ENCODE measurements at places on chromosomes 5 and 9. TPM values are rescaled to one million over a fixed set of nuclear protein-coding genes. Genes with fewer than 3 reads are reported as not detected.

DNA sequence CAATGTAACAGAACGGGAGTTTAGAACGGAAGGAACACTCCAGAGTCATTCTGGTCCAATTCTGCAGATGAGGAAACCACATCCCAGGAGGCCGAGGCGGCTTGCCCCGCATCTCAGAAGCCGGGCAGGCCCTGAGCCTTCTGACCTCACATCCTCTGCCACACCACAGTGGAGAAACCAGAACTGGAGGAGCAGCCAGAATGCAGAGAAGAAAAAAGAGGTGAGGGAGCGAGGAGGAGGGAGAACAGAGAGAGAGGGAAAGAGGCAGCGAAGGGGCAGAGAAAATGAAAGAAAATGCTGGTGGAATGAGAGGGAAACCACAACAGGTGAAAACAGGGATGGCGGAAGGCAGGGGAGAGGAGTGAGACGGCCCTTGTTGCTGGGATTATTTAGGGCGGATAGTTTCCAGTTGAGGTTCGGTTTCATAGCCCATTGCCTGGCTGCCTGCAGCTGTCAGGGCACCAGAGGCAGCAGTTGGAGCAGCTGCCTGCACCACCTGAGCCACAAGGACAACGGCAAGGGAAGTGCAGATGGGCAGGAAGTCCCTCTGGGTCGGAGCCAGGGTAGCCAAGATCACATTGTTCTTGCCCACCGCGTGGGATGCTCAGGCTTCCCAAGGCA is at the start of gene HMHB1:
HMHB1 (plus strand) TSS at position 77 of the 621 bp plus-strand sequence.
- DNase-seq, result no peak

The GADD45G gene
- 9.5 TPM for total RNA-seq

DNA sequence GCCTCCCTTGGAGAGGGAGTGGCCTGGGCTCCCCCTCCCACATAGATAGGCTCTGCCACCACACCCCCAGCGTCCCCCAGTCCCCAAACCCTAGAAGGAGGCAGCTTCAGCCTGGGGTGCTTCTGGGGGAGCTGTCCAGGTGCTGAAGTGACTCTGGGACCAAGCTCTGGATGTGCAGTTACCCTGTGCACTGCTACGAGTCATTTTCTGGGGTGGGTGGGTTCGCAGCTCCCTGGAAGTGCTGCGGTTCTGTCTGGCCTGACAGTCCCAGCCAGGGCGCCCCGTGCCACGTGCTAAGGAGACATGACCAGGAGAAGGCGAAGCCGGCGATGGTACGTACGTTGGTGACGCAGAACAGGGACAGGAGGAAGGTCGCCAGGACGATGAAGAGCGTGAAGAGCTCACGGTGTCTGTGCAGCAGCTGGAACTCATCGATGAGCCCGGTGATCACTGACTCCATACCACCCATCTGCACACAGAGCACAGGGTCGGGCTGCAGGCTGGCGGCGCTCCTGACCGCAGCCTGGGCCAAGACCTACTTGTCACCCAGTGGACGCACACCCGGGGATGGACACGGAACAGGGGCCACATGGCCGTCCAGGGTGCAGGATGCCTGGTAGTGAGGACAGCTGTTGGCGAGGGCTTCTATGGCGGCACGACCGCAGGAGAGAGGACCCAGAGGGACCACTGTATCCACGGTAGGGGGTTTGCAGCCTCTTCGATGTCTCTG is 35.7 kb downstream of the SLC6A3 start:
- DNase-seq, result peak; percentile 52

- DNase-seq, result no peak
Observed at GRCh38 chr9:96305171-96305570, 3.2 kb upstream of the HSD17B3 start.

DNA sequence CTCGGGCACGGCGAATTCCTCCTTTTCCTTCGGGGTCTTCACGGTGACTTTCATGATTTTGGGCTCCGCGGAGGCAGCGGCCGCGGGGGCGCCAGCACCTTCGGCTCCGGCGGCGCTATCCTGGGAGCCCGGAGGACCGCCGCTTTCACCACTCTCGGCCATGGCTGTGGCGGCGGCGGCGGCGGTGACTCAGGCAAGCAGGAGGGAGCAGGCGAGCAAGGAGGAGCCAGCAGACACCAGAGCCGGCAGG is 315 bp downstream of the UBQLN1 start:
- no peak for DNase-seq

- DNase-seq, result no peak
Observed at GRCh38 chr5:146622391-146622790, 106.4 kb upstream of the GPR151 start.

The ANKRD55 gene
- total RNA-seq, result not detected

GRCh38 chr9:127676638-127677037 is 30.1 kb upstream of the CFAP157 start:
- no peak for DNase-seq

GRCh38 chr9:101354143-101354764 is 30.6 kb downstream of the BAAT start:
- DNase-seq, result no peak

DNA sequence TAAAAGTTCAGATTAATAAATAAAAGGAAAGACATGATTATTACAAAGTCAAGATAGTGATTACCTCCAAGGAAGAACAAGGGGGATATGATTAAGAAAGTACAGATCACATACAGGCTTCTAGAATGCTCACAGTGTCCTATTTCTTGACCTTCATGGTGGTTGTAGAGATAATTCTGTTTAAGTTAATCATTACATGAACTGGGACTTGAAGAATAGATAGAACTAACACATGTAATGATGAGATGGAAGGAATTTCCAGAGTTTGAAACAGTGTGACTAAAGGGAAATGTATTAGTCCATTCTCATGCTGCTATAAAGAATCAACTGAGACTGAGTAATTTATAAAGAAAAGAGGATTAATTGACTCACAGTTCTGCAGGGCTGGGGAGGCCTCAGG is 72.7 kb downstream of the LURAP1L start:
- DNase-seq, result no peak

GRCh38 chr5:59562756-59563389 is 330.7 kb downstream of the PDE4D start:
- peak; percentile 5 for DNase-seq

DNA sequence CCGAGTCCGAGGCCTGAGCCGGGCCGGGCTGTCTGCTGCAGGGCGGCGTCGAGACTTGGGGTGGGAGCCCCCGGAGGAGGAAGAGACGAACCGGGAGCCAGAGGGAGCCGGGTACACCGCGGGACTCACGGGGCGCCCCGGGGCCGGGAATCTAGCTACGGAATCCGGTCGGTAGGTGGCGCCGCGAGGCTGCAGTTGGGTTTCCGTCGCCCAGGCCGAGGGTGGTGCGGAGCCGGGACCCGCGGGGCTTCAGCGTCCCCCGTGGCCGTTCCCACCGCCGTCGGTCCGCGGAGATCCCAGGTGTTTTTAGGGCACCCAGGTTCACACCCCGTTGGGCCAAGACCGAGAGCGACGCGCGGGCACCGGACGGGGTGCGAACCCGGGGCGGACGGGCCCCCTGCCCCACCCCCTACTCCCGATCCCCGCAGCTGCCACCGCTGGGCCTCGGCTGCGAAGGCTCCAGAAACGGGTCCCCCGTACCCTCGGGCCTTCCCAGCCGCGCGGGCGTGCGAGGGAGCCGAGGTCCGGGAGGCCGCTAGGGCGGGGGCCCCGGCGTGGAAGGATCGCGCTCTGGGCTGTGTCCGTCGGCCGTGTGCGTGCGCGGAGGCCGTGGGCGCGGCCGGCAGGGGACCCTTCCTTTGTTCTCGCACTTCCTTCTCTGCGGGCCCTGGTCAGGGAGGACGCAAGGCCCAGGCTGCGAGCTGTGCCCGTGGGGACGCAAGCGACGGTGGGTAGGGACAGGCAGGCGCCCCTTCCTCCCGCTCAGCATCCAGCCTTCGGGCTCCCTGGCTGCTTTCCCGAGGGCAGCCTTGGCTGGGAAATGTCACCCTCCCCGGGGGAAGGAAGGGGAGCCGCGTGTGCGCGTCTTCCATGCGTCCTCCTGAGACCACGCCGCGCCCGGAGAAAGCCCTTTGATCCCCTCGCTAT is 146.6 kb downstream of the GAPVD1 start:
- peak; percentile 60 for DNase-seq

GRCh38 chr9:104177003-104177611 is 83.0 kb downstream of the SMC2 start:
- DNase-seq, result peak; percentile 4

DNA sequence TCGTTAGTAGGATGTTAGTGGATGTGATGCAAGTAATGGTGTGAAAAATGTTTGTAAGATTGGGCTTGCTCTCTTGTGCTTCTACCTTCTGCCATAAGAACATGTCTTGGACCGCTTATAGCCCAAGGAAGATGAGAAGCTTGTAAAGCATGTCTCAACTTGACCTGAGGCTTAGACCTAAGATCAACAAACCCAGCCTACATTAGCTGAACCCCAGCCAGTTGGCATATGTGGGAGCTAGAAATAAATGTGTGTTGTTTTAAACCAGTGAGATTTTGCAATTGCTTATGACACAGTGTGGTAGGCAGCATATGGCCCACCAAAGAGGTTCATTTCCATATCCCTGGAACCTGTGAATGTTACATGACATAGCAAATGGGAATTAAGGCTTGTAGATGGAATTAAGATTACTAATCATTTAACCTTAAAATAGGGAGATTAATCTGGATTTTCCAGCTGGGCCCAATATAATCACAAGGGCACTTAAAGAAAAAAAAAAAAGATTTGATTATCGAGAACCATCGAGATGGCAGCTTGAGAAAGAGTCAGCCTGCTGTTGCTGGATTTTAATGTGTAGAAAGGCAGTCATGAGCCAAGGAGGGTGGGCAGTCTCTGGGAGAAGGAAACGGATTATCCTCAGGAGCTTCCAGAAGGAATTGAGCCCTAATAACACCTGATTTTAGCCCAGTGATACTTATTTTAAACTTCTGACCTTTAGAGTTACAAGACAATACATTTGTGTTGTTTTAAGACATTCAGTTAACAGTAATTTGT is 27.3 kb upstream of the EDIL3 start:
- DNase-seq, result no peak

DNA sequence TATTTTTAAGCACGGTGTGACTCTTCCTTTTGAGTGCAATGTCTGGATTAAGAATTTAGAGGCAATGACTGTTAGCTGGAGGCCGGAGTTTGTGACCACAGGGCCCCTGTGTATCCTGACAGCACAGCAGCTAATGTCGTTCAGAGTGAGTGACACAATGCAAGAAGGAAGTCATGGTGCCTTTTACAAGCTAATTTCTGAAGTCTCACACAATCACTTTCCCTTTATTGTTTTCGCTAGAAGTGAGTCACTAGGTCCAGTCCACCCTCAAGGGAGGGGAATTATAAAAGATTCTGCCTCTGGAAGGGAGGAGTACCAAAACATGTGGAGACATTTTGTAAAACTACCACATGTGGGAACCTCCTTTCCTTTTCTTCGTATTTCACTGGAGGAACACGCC is 185.5 kb upstream of the FGF10 start:
- DNase-seq, result no peak

DNA sequence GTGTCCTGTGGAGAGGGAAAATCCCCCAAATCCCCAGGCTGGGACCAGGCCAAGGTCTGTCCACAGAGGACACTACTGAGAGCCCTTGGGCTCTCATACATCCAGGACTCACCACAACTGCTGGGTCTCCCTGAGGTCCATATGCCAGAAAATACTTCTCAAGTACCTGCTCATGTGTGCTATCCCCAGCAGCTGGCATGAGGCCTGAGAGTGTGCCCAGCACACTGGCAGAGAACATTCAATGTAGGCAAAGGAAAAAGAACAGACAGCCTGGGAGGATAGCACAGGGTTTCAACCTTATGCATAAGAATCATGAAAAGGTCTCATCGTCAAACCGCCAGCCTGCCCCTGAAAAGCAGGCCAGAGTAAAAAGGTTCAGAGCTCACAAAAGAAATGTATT is 154.1 kb upstream of the TAS2R1 start:
- no peak for DNase-seq

The FGD3 gene
- total RNA-seq, result 99.3 TPM

The AQP7 gene
- not detected for total RNA-seq

DNA sequence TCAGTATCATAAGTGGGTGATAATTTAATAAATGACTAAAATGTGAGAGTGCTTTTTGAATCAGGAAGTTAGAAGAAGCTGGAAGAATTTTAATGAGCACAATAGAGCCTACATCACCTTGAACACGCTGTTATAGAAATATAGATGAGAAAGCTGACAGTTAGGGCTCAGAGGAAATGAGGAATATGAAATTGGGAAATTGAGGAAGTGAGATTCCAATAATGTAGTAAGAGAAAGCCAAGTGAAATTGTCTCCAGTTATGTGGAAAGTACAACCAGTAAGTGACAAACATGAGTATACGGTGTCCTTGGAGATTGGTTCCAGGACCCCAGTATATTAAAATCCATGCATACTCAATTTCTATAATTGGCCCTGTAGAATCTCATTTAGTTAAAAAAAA is 235.9 kb upstream of the FAM174A start:
- no peak for DNase-seq

- no peak for DNase-seq
Observed at GRCh38 chr5:149552038-149552494, 827 bp upstream of the CSNK1A1 start.

The SPZ1 gene
- total RNA-seq, result not detected

- no peak for DNase-seq
Observed at GRCh38 chr9:114428466-114428865, 40.7 kb upstream of the AKNA start.

The PAEP gene
- total RNA-seq, result not detected

DNA sequence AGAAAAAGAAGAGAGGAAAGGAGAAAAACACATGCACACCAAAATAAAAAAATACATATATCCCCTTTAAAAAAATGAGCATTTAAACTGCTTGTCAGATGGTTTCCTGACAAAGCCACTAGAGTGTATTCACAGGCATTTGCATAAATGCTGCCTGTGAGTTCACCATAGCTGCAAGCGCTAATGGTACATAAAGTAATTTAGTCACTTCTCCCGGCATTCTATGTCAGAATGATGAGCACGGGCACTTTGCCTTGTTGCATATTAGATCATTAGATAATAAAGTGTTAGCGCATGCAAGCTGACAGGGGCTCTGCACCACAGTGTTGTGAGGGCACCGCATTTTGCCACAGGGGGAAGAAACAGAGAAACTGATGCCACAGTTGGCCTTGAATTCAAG is 280.6 kb downstream of the EBF1 start:
- no peak for DNase-seq

DNA sequence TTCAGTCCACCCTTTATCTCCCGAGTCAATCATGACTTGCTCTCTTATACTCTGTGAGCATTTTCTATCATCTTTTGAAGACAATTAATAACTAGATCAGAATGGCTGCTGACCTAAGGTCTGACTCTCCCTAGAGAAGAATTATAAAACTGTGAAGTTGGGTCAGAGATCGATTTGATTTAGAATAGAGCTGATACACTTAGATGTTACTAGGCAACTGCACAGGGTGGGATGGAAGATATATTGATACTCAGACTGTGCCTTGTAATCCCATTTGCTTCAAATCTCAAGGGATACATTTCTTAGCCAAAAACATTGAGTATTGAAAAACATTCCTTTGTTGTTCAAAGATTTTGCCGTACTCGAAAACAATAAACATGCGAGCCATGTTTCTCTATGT is 106.0 kb upstream of the NMUR2 start:
- no peak for DNase-seq

The RXRA gene
- total RNA-seq, result 11.6 TPM

The RABL6 gene
- total RNA-seq, result 53.3 TPM

- DNase-seq, result no peak
Observed at GRCh38 chr5:117357886-117358285, 783.3 kb upstream of the SEMA6A start.

- no peak for DNase-seq
Observed at GRCh38 chr5:144254552-144254951, 83.9 kb downstream of the KCTD16 start.
